Inflammatory macrophage treated with lipopolysaccharide for 4 hours (primary cell): ENCODE measurements at places on chromosomes 11 and 22.

DNA sequence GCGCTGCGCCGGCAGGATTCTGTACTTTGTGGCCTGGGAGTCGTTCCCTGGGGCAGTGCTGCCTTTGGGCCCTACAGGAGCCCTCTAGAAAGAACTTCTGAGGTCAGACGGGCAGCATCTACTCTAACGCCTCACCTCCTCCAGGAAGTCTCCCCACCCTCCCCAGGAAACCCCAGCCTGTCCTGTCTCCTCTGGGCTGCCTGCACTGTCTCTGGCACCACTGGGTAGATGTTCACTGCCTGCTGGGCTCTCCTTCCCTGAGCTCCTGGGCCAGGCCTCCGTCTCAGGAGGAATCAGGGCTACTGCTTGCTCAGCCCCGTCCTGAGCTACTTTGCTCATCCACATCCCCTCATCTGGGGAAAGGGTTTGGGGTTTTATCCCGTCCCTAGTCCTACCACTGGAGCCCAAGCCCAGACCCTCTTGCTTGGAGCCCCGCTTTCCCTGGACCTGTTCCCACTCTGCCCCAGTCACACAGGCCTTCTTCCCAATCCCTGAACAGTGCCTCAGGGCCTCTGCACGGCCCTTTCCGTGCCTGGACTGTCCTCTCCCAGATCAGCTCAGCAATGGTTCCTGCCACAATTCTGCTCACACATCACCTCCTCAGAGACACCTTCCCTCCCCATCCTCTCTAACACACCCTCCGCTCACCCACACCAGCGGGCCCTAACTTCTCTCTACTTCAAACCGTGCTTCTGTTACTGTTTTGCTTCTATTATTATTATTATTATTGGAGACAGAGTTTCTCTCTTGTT is 11.3 kb upstream of the TREH start:
- DNase-seq, result no peak

DNA sequence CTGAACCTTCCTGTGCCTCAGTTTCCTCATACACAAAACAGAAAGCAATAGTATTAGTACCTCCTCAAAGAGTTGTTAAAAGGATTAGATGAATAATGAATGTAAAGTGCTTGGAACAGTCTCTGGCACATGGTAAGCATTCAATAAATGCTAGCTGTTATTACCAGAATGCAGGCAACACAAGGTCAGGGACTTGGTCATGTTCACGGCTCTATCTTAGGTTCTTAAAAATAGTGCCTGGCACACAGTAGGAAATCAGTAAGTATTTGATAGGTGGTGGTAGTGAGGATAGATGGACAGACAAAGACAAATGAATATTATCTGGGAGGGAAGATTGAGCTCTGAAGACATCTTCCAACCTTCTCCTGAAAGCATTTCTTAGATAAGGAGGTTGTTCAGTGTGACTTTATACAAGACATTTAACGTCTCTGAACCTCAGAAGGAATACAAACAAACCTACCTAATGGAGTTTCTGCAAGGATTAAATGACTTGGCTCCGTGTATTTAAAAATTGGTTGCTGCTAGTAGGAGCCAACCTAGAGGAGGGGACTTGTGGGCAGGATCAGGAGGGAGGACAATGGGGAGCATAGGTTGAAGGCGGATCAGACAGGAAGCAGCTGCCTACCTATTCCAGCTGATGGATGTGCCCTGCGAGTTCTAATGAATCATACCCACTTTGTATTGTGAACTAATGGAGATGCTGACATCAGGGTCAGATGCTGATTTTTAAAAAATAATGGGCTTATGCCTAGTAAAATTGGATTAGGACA is 94.1 kb downstream of the DBX1 start:
- DNase-seq, result no peak

GRCh38 chr11:81449588-81450156 is 1284.0 kb downstream of the FAM181B start:
- DNase-seq, result no peak

GRCh38 chr11:124920356-124920755 is 1.3 kb downstream of the HEPN1 start:
- DNase-seq, result no peak

DNA sequence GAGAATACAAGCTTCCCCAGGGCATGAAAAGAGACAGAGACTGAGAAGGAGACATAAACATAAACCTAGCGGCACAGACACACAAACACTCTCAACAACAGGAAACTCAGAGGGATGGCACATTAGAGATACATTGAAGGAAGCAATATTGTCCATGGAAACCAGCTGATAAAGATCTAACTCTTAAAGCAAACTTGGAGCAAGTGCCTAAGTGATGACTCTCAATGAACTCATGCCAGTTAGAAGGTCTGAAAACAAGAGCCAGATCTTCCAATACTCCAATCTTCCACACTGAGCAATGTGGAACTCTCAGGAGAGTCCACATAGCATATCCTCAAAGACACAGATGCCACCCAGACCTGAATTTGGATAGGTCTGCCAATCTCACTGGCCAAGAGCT is 168.8 kb upstream of the ISX start:
- DNase-seq, result no peak

DNA sequence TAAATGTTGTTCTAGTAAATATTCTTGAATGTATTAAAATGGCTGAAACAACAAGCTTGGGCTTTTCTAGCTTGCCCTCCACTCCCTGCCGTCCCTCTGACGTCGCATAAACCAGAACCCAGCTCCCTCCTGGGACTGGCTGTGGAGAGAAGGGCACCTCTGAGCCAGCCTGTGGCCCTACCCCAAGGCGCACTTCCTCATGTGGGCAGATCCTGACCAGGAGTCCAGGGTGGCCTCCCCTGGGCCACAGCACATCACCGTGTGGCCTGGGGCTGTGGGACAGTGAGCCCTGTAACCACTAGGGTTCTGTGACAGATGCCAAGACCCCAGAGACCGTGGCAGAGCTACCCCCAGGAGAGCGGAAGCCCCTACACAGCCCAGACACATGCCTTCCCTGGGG is 10.2 kb upstream of the ADORA2A start:
- no peak for DNase-seq

- DNase-seq, result no peak
Observed at GRCh38 chr22:35835998-35836691, 118.5 kb downstream of the APOL5 start.

DNA sequence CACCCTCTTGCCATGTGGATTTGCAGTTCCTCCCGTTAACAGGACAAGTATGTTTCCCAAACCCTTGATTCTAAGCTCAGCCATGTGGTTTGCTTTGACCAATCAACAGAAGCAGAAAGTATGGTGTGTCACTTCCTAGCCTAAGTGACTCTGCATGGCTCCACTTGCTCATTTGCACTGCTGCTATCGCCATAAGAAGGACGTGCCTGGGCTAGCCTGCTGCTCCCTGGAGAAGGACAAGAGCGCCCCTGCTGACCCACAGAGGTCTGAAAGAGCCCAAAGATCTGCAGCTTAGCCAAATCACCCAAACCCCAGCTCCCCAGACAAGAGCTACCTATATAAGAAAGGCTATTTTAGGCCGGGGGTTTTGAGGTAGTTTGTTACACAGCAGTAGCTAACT is 18.0 kb downstream of the TBRG1 start:
- no peak for DNase-seq

DNA sequence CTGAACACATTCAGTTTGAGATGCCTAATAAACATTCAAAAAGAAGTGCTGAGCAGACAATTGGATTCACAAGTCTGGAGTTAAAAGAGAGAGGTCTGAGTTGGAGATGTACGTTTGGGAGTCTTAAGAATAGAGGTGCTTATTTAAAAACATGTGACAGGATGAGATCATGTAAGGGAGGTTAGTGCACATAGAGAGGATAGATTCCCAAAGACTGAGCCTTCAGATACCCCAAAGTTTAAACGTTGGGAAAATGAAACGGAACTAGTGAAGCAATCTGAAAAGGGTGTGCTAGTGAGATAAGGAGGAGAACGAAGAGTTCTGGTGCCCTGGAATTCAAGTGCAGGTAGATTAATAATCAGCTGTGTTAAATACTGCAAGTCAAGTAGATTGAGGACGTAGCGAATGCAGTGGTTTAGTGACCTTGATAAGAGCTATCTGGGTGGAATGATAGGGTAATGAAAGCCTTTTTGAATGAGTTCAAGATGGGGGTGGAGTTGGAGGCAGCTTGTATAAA is 63.7 kb downstream of the HIPK3 start:
- DNase-seq, result no peak
